ENCODE measurements at places on chromosomes 2 and 18.

DNA sequence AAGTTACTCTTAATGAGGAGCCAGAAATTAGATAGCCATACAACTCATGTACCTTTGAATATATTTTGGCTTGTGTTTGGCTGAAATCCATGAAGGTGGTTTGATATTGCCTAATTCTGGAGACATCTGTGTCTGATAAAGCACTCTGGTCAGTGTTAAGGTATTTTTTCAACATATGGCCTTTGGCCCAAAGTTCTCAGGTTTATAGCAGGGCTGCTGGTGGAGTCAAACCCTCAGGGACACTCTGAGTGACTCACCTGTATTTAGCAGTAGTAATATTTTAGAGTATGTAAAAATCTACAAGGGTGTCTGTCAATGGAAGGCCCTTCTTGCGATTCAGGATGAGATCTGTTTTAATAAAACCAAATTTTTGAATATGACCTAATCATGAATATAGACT lies 666.5 kb downstream of the SLC4A3 start:
- no peak for DNase-seq

DNA sequence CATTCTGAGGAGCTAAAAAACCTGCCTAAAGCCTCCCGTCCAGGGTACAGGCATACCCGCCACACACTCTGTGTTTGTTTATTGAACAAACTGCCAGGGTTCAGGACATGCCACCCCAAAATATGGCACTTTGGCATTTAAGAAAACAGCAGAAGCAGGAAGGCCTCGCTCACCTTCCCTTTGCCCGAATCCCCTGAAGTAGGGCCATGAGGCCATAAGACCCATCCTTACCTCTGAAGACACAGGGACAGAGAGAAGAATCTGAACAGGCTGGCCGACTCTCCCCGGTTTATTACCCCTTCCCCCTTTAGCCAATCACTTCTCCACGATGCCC lies 1.7 kb upstream of the NEURL3 start:
- DNase-seq: no peak

GRCh38 chr2:86225581-86225980 lies 26.3 kb downstream of the MRPL35 start:
- DNase-seq: peak; percentile 89

GRCh38 chr2:68747413-68747812 lies 12.8 kb downstream of the ARHGAP25 start:
- no peak for DNase-seq

DNA sequence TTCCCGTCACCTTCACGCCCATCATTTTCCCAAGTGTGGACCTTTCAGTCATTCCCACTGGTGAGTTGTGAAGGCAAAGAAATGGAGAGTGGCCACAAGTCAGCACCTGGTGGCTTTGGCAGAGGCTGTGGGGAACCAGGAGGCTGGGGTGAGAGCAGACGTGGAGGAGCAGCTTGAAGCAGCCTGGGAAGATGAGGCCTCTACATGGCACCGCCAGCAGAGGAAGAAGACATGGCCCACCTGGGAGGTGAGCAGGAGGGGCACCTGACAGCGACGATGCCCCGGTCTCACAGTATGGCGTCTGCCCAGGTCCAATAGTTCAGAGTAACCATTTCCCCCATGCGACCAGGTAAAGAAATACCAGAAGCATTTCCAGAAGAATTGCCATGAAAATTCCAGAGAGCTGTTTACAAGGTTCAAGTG lies 69.0 kb downstream of the TPO start:
- no peak for DNase-seq

- no peak for DNase-seq
Measured at GRCh38 chr2:208370881-208371633, 35.5 kb upstream of the PTH2R start.
